NCI-H146 (cell line): ENCODE measurements at places on chromosomes 2 and 18.

- DNase-seq: no peak
These were observed 174.4 kb downstream of the NCKAP5 start for GRCh38 chr2:133393895-133394294.

GRCh38 chr18:36149514-36150289, 20.0 kb downstream of the ELP2 start:
- DNase-seq: no peak

- no peak for DNase-seq
These were observed 93.9 kb upstream of the CTDP1 start for GRCh38 chr18:79585395-79586370.

- DNase-seq: no peak
These were observed 29.4 kb upstream of the NOTO start for GRCh38 chr2:73172963-73173362.

DNA sequence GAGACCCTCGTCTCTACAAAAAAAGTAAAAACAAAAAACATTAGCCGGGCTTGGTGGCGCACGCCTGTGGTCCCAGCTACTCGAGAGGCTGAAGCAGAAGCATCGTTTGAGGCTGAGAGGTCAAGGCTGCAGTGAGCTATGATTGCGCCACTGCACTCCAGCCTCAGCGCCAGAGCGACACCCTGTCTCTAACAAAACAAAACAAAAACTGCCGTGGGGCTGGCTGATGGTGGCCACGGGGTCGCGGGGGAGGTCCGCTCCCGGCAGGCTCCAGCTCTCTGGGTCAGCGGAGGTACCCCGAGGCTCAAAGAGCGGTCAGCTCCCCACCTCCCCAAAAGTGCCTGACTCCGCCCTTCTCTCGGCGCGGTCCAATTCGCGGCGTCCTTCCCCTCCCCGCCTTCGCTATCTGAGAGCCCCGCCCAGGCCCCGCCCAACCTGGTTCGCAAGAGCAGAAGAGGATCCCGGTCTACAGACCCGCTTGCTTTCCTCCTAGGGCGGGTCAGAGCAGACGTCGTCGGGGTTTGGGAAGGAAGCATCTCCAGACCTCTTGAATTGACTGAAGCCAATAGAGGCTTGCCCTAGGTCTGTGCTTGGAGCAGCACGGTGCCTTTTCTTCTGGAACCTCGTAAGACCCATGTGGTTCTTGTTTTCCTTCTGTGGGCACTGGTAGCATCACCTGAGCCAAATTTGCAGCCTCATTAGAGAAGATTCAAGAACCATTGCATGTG, 7.8 kb downstream of the RAX start:
- DNase-seq: peak; percentile 67

DNA sequence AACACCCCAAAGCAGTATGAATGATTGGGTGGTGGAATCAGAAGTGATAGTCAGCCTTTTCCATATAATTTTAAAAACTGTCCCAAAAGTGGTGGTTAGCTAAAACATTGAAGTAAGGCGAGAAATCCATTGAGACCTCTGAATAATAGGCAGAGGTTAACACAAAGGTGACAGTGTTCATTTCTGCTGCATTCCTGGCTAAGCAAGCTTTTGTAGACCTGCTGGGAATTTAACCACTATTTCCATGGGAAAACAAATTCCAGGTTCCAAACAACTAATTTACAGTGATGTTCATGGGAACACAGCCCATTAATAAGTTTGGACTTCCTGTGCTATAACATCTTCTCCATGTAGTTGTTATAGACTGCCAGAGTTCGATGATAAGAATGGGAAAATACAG, 6.3 kb upstream of the INO80D start:
- no peak for DNase-seq

DNA sequence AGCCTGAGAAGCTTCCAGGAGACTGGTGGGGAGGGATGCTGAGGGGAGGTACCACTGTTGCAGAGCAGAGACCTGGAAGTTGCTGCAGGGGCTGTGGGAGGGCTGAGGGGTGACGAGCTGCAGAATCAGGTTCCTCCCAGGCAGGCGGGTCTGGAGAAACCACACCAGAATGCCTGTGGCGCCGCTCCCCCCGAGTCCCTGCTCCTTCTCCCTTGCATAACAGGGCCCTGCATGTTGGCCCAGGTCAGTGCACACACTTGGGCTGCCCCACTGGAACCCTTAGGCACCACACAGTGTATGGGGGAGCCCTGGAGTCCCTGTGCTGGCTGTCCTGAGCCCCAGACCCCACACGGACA, 60.4 kb downstream of the ARL4C start:
- DNase-seq: no peak

DNA sequence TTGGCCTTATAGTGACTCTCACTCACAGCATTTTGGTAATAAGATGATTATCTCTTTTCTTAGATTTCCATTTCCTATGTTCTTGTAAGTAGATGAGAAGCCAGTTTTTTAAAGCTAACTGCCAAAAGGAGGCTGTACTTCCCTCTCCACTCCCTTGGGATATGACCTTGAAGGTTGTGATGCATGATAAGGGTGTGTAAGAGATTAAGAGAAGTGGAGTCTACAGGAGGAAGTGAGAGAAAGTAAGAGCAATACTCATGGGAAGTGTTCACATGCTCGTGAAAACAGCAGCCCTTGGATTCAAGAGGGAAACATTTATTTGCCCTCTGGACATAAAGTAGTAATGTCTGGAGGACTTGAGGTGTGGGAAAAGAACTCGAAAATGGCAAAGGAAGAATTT, 171.5 kb downstream of the EVA1A start:
- DNase-seq: no peak

DNA sequence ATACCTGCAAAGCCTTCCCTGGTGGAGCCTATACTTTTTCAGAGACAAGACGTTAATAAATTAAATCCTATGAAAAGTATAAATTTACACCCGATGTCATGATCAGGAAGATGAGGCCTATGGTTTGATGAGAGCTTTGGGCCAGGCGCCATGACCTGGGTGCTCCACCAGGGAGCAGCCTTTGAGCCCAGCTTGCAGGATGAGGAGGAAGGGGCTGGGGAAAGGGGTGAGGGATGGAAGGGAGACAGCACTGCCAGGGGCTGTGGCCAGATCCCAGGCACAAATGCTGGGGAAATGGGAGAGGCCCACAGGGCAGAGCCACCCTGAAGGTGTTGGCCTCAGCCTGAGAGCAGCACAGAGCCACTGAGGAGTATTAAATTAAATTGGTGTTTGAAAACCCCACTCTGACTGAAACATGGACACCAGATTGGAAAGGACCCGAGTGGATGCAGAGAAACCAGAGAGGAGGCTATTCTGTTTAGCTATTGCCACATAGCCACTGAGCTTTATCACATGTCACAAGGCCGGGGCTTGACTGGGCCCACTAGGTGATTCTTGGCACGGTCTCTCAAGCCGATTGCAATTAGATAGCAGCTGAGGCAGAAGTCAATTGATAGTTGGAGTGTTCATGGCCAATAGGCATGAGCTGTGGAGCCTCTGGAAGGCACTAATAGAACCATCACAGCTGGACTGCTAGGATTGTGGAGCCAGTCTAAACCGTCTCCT, 9.6 kb upstream of the FAHD2A start:
- DNase-seq: no peak

DNA sequence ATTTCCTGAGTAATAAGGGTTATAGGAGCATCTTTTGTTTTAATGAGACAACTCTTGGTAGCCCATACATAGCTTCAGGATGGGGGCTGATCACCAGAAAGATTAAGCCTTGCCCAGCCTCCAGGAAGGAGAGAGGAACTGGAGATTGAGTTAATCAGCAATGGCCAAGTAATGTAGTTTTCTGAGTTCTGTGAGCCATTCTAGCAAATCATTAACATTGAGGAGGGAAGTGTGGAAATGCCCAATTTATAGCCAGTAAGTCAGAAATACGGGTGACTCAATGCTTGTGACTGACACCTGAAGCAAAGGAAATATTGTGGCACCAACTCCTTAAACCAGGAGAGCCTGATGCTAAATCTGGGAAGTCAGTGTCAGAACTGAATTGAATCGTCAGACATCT, 205.1 kb upstream of the SRD5A2 start:
- no peak for DNase-seq

DNA sequence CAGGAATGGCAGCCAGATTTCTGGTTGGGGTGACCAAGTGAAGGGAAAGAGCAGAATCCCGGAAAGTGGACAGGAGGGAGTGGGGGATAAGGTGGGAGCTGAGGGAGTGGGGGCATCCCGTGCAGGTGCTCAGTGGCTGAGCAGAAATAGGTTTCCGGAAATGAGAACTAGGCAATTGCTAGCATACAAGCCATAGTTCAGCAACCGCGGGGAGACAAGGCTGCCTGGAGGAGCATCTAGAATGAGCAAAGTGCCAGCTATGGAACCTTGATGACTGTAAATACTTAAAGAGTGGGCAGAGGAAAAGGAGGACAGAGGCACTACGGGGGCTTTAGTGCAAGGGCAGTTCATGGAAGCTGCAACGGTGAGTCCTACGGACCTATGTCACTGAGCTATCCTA, 220.2 kb downstream of the BCL11A start:
- no peak for DNase-seq

GRCh38 chr2:26462511-26463243, 15.2 kb downstream of the OTOF start:
- DNase-seq: peak; percentile 29

- no peak for DNase-seq
These were observed 9.4 kb downstream of the GPD2 start for GRCh38 chr2:156445296-156446220.

DNA sequence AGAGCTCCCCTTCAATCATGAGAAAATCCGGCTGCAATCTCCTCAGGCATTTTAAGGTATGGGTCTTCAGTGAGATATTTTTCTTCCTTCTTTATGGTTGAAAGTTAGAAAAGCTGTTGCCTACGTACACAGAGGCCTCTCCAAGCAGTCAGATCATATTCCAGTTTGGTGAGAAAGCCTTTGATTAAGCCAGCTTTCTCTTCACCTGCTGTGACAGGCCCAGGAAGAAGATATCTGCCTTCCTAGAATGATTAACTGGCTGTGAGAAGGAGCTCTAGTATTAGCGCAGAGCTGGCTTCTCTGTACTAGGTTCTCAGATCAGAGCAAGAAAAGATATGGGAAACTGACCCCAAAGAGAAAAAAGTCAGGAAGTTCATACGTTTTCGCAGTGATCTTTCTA, 585.0 kb upstream of the CHAC2 start:
- no peak for DNase-seq

- peak; percentile 42 for DNase-seq
These were observed 530.2 kb downstream of the DCC start for GRCh38 chr18:52869942-52870907.

- DNase-seq: peak; percentile 43
These were observed 1.8 kb downstream of the RNF138 start for GRCh38 chr18:32093523-32093922.

- peak; percentile 47 for DNase-seq
These were observed 62.0 kb upstream of the CAB39 start for GRCh38 chr2:230650585-230651137.

GRCh38 chr2:136055929-136056688, 61.8 kb downstream of the CXCR4 start:
- DNase-seq: no peak
